ENCODE measurements at places on chromosomes 2 and 18.

GRCh38 chr2:133271105-133271504, 297.2 kb downstream of the NCKAP5 start:
- no peak for DNase-seq

DNA sequence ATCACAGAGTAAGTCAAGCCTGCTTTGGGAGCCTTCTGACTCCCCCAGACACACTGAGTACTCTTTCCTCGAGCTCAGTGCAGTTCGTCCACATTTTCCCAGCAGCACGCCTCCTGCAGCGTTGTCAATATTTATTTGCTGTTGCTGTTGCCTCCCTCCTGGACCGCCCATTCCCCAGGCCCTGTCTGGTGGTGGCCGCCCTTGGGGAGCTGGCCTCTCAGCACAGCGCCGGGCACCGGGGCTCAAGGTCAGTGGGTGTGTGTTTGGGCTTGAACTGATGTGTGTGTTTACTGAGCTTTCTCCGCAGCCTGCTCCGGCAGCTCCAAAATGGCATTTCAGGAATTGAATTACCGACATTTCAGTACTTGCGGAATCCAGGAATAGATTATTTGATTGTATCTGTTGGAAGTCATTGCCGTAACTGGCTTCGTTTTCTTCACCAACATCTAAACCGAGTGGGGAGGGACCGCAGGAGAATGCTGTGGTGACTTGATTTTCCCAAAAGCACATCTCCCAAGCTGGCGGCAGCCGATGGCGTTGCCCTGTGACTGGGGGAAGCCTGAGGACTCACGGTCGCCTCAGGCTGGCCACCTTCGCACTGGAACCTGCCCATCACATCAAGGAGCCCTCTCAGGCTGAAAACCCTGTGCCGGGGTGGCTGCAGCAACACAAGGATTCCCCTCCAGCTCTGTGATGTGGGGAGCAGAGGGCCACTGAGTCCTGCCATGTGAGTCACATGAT, 66.0 kb downstream of the HPCAL1 start:
- DNase-seq: no peak

- no peak for DNase-seq
Observed at GRCh38 chr2:150491943-150492342, 4.5 kb upstream of the RND3 start.

DNA sequence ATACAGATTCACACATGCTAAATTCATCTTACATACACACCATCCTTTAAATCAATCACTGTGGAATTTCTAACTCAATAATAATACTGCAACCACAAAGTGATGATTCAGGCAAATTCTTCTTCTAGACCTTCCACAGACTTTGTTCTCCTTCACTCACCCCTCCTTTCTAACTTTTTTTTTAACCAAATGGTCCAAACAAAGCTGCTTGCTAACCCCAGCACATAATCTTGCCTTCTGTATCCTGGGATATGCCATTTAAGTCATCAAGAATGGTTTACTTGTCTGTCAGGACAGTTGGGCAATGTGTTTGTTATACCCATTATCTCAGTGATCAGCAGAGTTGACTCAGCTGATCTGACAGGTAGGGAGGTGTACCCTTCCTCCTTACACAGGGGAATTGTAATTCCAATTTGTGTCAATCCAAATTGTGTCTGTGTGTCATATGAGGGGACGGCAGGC, 10.0 kb downstream of the SLC40A1 start:
- DNase-seq: no peak

All from activated CD4-positive, alpha-beta T cell treated with anti-CD3 and anti-CD28 coated beads, Interleukin-2, amount 50 U/mL, for 24 hours (primary cell).